ENCODE measurements at places on chromosomes 7 and 10.

- no peak for DNase-seq
Observed at GRCh38 chr10:22058201-22058600, 54.7 kb upstream of the DNAJC1 start.

DNA sequence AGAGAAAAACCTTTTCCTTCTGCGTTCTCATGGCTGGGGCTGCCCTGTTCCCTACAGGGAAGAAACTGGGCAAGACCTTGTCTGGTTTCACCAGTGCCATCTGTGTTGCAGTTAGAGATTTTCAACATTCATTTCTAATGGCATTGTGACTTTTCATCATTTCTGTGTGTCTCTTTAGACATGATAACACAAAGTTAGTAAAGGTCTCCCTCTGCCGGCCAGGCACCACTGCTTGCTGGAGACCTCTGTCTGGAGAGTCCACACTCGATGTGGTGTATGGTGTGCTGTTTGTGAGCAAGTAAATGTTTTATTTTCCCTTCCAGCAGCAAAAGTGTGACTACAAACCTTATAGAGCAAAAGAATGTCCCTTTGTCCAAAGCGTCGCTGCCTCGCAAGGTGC lies 213.5 kb downstream of the PAXIP1 start:
- no peak for DNase-seq

- DNase-seq, result no peak
Observed at GRCh38 chr10:125936331-125936730, 40.0 kb downstream of the FANK1 start.

- no peak for DNase-seq
Observed at GRCh38 chr7:69654849-69655707, 56.8 kb downstream of the AUTS2 start.

- DNase-seq, result no peak
Observed at GRCh38 chr7:130850956-130851355, 116.9 kb upstream of the KLF14 start.
